ENCODE measurements at places on chromosomes 7 and 10.

GRCh38 chr7:42900842-42901241 is 11.0 kb downstream of the C7orf25 start:
- no peak for DNase-seq

DNA sequence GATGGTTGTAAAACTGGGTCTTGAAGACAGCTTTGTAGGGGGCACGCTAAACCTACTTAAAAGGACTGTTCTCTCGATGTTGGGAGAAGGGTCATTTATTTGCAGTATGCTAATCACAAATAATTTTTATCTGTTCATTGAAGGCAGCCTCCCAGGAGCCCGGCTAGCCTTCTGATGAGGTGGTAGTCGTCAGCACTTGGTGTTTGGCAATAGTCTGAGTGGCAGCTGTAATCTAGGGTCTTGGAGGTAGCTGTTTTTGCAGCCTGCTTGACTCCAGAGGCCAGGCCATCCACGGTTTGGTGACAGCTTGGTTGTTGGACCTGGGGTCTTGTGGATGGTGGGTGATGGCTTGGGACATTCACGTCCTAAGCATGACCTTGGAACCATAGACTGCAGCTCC is 2.2 kb downstream of the GTF2IRD1 start:
- DNase-seq = no peak

DNA sequence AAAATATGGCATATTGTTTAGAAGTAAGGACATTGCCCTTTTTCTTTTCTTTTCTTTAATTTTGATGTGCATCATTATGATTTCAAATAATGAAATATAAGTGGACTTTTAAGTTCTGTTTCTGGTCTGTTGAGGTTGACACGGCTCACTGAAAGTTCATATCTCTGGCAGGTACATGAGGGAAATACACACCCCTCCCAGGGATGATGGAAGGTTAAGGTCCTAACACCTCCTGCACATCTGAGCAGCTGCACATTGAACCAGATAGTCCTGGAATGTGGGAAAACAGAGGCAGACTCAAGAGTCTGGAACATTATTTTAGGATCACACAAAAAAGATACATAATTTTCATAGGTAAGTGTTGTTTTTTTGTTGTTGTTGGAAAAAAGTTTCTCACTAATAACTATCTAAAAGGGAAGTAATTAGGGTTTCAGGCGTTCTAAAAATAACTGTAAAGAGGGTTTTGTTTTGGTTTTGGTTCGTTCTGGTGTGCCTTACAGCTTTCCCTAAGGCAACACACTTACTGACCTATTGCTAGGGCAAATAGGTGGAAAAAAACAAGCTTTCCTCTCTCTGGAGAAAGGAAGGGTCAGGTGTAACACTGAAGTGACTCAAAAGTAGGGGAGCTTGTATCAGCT is 201.2 kb upstream of the PRKCQ start:
- no peak for DNase-seq

- DNase-seq = no peak
These were observed 32.1 kb downstream of the LRRC27 start for GRCh38 chr10:132363921-132364593.

- no peak for DNase-seq
These were observed 60.5 kb downstream of the SH2D4B start for GRCh38 chr10:80598084-80598798.

- DNase-seq = peak; percentile 23
These were observed 38.5 kb downstream of the BNIP3 start for GRCh38 chr10:131943021-131943814.
